ENCODE measurements at places on chromosomes 2 and 18.

DNA sequence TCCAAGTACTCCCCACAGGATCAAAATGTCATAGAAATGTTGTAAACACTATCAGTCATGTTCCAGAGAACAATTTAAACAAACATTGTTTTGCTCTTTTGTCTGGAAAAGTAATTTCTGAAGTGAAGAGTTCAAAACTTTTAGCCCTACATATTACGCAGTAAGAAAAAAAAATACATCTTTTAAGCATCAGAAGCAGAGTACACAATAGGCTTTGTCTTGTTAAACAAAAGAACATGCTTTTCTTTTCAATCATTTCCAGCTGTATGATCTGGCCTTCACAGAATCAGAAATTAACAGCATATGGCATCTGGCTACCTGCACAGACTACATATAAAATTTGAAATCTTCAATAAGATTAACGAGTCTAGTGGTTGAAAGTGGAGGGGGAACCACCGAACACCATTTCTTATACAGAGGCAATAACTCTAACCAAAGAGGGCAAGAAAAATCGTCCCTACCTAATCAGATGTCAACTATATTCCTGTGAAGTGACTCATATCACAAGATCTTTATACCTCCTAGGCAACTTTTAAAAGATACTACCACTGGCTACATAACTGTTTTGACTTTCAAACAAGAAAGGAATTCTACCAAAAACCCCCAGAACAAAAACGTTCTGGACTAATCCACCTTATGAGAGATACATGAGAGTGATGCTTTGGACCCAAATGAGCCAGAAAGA lies 149.3 kb downstream of the EXOC6B start:
- no peak for DNase-seq

DNA sequence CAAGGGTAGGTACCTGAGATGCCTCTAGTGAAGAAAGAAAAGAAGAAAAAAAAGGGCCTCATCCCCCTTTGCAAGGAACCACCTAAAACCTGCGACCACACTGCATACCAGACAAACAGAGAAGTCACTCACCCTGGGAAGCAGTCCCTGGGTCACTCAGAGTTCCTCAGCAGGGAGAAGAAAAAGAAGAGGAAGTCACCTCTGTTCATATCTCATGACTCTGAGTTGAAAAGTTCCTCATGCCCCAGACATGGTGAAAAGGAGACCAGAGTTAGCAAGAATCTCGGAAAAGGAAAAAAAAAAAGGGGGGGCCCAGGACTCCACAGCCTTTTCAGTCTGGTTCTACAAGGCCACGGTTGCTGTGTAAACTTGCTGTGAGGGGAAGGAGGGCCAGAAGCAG lies 478.4 kb upstream of the NRXN1 start:
- no peak for DNase-seq

DNA sequence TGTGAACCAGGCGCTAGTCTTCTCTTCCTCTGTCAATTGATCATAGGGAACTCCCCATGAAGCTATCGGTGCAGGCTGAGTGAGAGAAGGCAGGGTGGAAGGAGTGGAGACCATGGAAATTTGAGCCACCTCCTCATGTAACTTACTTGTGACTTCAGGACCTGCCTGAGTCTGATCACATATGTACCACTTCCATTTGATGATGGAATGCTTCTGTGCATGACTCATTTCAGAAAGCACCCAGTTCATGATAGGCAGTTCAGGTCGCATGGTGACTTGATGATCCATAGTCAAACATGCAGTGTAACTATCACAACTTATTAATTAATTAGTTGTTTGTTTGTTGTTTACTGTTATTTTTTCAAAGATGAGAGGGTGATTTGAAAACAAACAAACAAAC lies 1296.7 kb downstream of the SUCLG1 start:
- no peak for DNase-seq

DNA sequence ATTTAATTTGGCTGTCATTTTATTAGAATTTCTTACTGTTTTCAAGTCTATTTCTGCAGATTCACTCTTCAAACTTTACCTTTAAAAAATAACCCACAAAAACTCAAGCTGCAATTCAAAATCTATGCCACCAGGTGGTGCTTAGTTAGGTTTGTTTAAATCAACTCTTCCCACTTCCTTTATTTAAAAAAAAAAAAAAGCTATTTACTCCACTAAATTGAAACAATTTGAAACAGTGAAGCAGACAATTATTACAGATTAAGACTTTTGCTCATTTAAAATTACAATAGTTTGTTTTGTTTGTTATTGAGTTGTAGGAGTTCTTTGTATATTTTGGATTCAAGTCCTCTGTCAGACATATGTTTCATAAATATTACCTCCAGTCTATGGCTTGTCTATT lies 300.0 kb downstream of the PDE11A start:
- DNase-seq = peak; percentile 3

DNA sequence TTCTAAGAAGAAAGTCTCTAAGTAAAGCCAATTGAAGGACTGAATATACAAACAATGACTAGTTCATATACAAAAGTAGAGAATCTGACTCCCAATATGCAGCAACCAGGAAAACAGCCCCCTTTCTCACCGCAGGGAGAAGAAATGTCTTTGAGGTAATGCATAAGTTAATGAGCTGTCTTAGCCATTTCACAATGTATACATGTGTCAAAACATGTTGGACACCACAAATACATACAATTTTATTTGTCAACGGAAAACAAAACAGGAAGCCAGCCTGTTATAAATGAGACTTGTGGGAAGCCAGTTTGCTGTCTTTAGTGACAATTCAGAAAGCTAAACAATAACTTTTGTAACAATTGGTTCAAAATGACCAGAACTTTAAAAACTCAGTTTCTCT lies 389.2 kb downstream of the CBLN2 start:
- no peak for DNase-seq

DNA sequence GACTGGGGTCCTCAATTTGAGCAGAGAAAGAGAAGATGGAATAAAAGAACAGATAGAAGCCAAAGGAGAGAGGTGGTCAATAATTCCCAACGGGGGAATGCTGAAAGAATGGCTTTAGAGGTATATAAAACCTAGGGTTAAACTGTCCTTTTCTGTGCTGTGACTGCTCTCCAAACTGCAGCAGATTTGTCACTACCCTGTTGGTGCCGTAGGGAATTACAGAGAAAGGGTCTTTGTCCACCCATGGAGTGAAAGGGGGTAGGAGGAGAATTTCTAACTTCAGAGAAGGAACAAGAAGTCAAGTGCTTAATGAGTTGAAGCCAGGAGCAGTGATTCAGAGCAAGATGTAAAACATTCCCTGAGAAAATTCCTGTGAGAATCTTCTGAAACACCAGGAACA lies 486.5 kb downstream of the NUP35 start:
- no peak for DNase-seq

- DNase-seq = no peak
Observed at GRCh38 chr2:233034091-233034882, 1.8 kb downstream of the NEU2 start.

GRCh38 chr2:143525402-143525860 lies 396.2 kb downstream of the ARHGAP15 start:
- DNase-seq = no peak

DNA sequence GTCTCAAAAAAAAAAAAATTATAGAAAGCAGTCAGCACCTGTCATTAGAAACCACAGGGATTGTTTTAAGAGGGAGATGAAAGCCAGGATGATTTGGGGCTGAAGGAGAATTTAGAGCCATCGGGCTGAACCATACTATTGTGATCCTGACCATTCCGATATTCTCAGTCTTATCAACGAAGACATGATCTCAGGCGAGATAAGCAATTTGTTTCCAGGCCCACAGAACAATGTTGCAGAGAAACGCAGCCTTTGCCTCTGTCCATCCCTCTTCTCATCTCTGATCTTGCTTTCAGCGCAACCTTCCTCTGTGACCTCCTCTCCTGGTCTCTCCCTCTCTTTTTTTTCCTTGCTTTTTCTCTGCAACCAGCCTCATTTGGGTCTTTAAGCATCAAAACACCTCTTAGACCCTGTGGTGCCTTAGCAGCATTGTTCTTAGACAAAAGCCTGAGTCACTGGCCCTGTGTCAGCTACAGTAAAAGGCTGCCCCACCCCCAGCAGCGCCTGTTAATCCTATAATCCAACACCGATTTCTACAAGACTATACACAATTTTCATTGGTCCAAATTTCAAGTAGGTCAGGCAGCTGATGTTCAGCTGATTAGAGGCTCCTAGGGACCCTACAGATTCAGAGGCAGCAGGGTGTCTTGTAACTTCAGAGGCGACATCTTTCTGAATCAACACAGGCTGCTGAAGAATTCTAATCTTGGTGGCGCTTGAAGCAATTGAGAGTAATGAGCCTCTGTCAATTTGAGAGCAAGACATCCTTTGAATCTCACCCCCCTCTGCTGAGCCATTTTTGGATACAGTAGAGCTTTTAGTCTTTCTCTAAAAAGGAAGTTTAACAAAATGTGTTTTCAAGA lies 206.0 kb downstream of the NCK2 start:
- peak; percentile 34 for DNase-seq

- no peak for DNase-seq
Observed at GRCh38 chr2:129247751-129248150, 731.7 kb upstream of the RAB6C start.

DNA sequence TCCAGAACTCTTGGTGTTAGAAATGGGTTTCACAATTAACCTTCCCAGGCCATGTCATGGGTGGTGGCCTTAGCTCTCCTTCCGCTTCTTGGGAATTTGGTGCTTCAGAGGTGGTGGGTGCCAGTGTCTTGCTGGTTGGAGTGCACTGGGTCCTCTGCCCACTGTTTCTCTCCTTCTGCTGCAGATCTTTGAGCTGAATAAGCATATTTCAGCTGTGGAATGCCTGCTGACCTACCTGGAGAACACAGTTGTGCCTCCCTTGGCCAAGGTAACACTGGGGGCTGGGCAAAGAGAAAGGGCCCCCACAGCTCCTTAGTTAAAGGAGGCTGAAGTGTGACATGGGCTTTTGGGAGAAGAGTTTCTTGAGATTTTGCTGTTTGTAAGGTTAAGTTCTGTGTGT lies 32.0 kb upstream of the PRLH start:
- DNase-seq = no peak

DNA sequence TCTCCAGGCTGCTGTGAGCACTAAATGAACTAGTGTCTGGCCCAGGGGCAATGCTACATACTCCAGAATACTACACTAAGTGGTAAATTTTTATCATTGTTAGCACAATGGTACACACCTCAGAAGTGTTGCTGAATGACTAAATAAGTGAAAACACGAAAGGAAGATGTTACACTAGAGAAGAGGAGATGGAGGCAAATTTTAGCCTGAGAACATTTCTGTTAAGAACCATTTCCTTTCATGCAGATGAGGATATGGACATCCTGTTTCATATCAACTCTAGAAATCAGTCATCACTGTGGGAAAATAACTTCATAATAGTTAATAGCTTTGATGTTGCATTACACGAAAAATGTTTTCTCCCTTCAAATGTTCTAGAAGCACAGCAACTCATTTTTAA lies 117.6 kb upstream of the STK17B start:
- no peak for DNase-seq

Measured in NCI-H1436 (cell line).